Spleen (tissue), 13 donors: ENCODE measurements at places on chromosomes 6 and 20. TPM values are rescaled to one million over a fixed set of nuclear protein-coding genes. Genes with fewer than 3 reads are reported as not detected.

DNA sequence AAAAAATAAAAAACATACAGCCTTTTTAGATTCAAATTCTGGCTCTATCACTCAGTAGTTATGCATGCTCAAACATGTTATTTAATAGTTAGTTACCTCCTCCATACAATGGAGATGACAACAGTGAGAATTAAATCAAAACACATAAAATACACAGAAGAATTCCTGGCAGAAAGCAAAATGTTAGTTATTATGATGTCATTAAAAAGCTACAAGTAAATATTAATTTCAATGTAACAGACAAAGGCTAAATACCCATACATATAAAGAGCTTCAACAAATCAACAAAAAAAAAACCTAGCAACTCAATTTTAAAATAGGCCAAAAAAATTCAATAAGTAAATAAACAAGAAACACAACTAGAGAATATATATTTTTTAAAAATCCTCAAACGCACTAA lies 21.4 kb downstream of the PLN start:
- H3K27me3 ChIP-seq = no peaks in the 10 kb centered on the region
- H3K4me1 ChIP-seq = peaks cover 2% of the 10 kb centered on the region
- no peak overlapping the region for H3K27ac ChIP-seq
- no peaks in the 10 kb centered on the region for H3K36me3 ChIP-seq
- no peak for DNase-seq

WFDC12 gene
- total RNA-seq = not detected

C20orf144 gene
- total RNA-seq = not detected

ZC2HC1B gene
- total RNA-seq = 0.49 TPM

DNA sequence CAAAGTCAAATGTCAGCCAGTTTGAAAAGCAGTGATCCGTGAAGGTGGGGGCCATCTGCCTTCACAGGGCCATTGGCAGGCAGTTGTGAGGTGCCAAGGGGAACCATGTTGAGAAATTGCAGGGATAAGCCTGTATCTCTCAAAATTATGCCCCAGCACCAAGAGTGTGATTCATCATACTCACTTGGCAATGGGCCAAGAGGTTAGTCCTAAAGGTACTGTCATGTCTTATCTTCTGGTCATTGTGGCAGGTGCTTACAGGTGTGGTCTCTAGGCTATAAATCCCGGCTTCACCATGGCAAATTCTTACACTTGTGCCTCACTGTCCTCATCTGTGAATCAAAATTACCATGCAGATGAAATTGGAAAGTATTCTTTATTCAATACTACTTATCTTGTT lies 150.7 kb upstream of the LAMP5 start:
- no peaks in the 10 kb centered on the region for H3K27me3 ChIP-seq
- DNase-seq = no peak
- H3K4me3 ChIP-seq = no peak overlapping the region
- H3K27ac ChIP-seq = no peak overlapping the region
- H3K36me3 ChIP-seq = no peaks in the 10 kb centered on the region

DNA sequence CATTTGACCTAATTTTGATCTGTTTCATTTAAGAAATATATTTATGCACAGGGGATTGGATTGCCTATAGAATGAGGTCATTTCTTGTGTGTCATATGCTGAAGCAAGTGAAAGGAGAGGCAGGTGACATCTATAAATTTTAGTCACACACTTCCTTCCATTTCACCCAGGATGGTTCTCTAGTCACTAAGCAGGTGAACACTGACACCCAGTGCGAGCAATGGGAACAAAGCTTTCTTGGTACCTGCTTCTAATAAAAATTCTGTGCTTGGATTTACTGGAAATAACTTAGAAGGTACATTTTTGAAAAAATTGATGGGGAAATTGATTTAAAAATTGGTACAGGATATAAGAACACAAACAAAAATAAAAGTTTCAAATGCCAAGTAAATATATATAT lies 66.9 kb upstream of the MC3R start:
- no peak for DNase-seq
- no peaks in the 10 kb centered on the region for H3K4me1 ChIP-seq
- H3K36me3 ChIP-seq = no peaks in the 10 kb centered on the region
- H3K4me3 ChIP-seq = no peak overlapping the region

DNA sequence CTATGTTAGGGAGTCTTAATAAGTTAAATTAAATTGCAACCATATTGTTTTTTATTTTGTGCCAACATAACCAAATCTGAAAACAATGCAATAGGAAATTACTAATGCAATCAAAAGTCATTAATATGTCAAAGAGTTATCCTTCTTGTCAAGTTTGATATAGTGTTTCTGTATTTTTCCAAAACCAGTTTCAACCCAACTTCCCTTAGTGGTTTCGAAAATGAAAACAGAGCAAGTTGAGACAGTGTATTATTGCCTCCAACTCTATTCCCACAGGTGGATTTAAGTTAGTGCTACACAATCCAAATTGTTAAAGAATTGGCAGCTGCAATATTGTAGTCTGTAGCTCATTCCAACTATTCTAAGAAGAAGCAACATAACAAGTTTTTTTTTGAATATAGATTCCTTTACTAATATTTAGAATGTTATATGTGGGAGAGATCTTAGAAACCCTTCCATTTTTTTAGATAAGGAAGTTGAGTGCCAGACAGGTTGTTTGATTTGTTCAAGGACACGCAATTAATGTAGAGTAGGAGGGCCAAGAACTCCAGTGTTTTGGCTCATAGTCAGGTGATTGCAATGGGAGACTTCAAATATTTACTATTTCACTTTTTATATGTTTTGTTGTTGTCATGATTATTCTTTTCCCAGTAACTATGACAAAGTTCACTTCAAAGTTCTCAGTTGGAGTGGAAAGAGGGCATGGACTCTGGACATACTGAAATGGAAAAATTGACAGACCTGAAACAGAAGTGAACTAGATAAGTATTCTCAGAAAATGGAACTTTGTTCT lies 282.4 kb upstream of the HSF2 start:
- no peak for DNase-seq
- H3K27ac ChIP-seq = no peak overlapping the region
- no peaks in the 10 kb centered on the region for H3K27me3 ChIP-seq
- no peak overlapping the region for H3K4me3 ChIP-seq
- H3K36me3 ChIP-seq = no peaks in the 10 kb centered on the region

DNA sequence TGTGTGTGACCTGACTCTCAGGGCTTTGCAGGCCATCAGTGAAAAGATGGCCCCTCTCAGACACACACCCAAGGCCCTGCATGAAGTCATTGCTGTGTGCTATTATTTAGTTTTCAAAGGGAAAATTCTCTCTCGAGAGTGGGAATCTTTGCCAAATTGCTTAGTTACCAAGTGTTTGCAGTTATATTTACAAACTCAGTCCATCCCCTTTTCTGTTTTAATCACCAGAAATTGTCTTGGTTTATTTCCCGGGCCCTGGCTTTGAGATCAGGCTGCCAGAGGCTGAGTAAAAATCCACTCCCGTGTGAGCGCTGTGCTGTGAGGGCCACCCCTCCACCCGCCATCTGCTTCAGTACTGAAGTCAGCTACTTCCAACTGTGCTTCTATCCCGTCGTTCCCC lies 163.1 kb downstream of the SOD2 start:
- no peaks in the 10 kb centered on the region for H3K4me1 ChIP-seq
- H3K27me3 ChIP-seq = no peaks in the 10 kb centered on the region
- H3K4me3 ChIP-seq = no peak overlapping the region
- H3K36me3 ChIP-seq = no peaks in the 10 kb centered on the region

ACTL10 gene
- total RNA-seq = 1.5 TPM

- peak; percentile 75 for DNase-seq
- H3K27me3 ChIP-seq = no peaks in the 10 kb centered on the region
- H3K36me3 ChIP-seq = peaks cover 59% of the 10 kb centered on the region
- H3K27ac ChIP-seq = no peak overlapping the region
Measured at GRCh38 chr6:303263-303662, 11.0 kb downstream of the DUSP22 start.

DNA sequence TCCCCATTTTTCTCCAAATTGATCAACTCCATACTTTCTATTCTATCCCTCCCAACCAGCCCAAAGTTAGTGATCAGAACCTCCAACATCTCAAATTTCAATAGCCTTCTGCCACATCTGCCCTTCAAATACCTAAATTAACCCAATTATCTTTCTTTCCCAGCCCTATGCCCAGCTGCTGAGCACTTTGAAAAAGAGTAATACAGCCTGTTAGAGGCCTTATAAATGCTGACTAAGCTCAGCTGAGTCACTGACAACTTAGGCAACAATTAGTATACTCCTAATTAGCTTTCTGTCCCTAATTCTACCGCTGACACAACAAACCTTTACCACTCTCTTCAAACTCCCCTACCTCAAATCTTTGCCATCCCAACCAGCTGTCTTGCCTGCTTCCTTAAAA lies 23.5 kb downstream of the RUNX2 start:
- no peaks in the 10 kb centered on the region for H3K36me3 ChIP-seq
- no peak overlapping the region for H3K4me3 ChIP-seq
- H3K4me1 ChIP-seq = no peaks in the 10 kb centered on the region

DNA sequence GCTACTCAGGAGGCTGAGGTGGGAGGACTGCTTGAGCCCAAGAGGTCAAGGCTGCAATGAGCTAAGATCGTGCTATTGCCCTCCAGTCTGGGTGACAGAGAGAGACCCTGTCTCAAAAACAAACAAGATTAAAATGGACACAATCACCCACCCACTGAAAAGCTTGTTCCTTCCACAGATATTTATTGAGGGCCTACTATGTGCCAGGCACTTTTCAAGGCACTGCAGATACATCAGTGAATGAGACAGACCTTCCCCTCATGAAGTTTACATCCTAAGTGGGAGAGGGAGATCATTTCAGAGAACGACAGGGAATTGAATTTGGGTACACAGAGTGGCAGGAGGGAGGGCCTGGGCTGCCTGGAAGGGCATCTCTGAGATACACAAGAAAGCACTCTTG lies 14.4 kb downstream of the RSPO4 start:
- no peak overlapping the region for H3K4me3 ChIP-seq
- no peaks in the 10 kb centered on the region for H3K36me3 ChIP-seq
- H3K27me3 ChIP-seq = no peaks in the 10 kb centered on the region
- H3K4me1 ChIP-seq = no peaks in the 10 kb centered on the region
- DNase-seq = no peak

GRCh38 chr6:40671694-40672050 lies 84.5 kb upstream of the LRFN2 start:
- H3K27ac ChIP-seq = no peak overlapping the region
- no peaks in the 10 kb centered on the region for H3K36me3 ChIP-seq
- peak; percentile 29 for DNase-seq
- H3K27me3 ChIP-seq = no peaks in the 10 kb centered on the region

GRCh38 chr6:70415660-70416059 lies 2.4 kb downstream of the FAM135A start:
- H3K4me1 ChIP-seq = peaks cover 10% of the 10 kb centered on the region
- no peaks in the 10 kb centered on the region for H3K27me3 ChIP-seq
- peaks cover 13% of the 10 kb centered on the region for H3K36me3 ChIP-seq
- no peak for DNase-seq
- no peak overlapping the region for H3K27ac ChIP-seq

DNA sequence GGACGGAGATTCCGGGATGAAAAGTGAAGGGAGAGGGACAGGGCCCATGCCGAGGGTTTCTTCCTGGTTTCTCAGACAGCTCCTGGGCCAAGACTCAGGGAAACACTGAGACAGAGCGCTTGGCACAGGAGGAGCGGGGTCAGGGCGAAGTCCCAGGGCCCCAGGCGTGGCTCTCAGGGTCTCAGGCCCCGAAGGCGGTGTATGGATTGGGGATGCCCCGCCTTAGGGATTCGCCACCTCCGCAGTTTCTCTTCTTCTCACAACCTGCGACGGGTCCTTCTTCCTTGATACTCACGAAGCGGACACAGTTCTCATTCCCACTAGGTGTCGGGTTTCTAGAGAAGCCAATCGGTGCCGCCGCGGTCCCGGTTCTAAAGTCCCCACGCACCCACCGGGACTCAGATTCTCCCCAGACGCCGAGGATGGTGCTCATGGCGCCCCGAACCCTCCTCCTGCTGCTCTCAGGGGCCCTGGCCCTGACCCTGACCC lies 55.0 kb upstream of the HLA-A start:
- H3K27ac ChIP-seq = peak overlapping the region; percentile 90
- peak; percentile 86 for DNase-seq
- H3K4me3 ChIP-seq = no peak overlapping the region
- no peaks in the 10 kb centered on the region for H3K27me3 ChIP-seq
- peaks cover 8% of the 10 kb centered on the region for H3K4me1 ChIP-seq
- H3K36me3 ChIP-seq = no peaks in the 10 kb centered on the region

DNA sequence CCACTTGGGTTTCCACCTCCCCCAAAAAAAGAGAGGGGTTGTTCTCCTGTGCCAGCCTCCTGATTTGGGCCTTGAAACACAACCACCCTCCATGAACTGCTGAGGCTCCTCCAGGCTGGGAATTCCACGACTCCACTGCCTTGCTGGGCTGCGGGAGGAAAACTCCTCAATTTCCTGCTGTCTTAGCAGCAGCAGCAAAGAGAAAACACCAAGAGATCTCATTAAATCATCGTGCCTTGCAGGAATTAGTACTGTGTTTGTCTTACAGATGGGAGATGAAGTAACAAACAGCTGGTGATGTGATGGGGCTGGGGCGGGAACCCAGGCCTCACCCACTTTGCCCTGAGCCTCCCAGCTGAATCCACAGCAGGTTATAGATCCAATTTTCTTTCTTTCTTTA lies 29.0 kb downstream of the BPIFB1 start:
- DNase-seq = no peak
- H3K27me3 ChIP-seq = no peaks in the 10 kb centered on the region
- no peak overlapping the region for H3K27ac ChIP-seq

DNA sequence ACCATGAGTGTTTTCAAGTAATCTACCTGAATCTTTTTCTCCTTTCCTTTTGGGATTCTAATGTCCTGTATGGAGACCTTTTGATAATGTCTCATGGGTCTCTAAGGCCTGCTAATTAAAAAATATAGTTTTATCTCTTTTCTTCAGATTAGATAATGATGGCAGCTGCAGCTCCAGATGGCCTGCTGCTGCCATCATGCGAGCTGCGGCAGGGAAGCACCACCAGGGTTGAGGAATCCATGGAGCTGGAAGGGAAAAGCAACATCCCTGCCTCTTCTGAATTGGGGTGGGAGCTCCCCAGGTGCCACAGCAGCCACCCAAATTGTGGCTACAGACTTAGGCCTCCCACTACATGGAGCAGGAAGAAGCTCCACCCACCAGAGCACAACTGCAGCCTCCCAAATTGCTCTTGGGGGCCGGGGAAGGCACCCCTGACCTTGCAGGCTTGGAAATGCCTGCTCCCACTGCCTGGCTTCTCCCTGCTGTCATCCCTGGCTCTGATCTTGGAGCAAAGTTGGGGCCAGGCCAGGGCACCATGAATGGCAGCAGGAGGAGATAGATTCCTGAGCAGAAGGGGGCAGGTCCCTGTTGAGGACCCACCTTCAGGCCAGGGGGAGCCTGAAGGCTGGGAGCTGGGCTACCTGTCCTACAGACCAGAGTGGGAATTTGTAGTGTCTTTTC lies 189.6 kb upstream of the MAN1A1 start:
- no peaks in the 10 kb centered on the region for H3K36me3 ChIP-seq
- H3K4me3 ChIP-seq = no peak overlapping the region
- no peak for DNase-seq
- no peaks in the 10 kb centered on the region for H3K27me3 ChIP-seq
- H3K4me1 ChIP-seq = no peaks in the 10 kb centered on the region

DNA sequence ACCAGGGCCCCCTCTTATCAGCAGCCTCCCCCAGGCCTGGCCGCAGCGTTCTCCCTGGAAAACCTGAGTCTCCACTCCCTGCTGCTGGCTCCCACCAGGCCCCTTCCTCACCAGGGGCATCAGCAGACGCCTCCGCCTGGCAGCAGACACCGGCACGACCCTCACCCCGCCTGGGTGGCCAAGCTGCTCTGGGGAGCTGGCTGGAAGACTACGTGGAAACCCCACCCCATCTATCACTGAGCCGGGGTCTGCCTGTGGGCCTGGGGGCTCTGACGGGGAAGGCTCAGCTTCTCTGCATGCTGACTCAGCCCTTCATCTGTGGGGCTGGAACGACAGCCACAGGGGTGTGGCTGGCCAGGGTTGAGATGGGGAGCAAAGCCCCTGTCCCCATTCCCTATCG lies 19.1 kb upstream of the RBBP8NL start:
- H3K27ac ChIP-seq = no peak overlapping the region
- H3K36me3 ChIP-seq = no peaks in the 10 kb centered on the region
- no peak for DNase-seq
- no peaks in the 10 kb centered on the region for H3K4me1 ChIP-seq

BPIFB1 gene
- not detected for total RNA-seq

DEFB115 gene
- not detected for total RNA-seq
